ENCODE measurements at places on chromosomes 1 and 21.

GRCh38 chr1:237717106-237717505, 173.6 kb downstream of the ZP4 start:
- no peak for DNase-seq

DNA sequence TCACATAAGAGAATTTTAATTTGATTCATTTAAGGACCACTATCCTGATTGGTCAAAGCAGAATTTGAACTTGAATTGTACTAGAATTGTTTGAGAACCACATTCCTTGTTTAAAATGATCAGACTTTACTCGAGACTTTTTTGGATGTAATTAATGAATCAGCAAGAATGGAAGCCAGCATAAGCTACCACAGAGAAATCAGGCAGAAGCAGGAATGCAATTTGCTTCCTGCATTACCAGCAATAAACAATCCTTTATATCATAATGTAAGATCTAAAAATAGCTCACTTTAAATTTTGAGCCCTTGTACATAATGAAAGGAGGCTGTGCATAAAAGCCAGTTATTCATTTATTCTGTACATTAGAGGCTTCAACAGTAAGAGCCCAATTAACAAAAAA, 119.8 kb upstream of the BACE2 start:
- DNase-seq = no peak

- DNase-seq = no peak
These were observed 160.8 kb downstream of the DISP1 start for GRCh38 chr1:222975472-222976122.

- DNase-seq = no peak
These were observed 49.1 kb downstream of the CAPN2 start for GRCh38 chr1:223761411-223761810.

DNA sequence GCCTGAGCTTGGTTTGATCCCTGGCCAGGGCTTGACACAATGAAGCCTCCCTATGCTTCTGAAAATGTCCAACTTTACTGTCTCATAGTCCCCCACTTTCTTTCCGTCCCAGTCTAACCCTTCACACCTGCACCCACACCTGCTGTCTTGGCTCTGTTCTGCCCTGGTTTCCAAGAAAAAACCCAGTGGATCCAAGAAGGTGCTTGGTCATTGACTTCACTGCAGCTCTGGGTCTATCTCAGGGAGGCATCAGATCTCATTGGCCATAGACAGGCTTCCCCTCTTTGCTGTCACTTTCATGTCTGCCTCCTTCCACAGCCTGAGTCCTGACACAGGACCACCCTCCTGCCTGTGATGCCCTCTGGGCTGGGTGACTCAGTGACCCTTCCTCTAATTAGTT, 37.8 kb upstream of the ETV3 start:
- DNase-seq = no peak

GRCh38 chr1:85195703-85196102, 5.1 kb downstream of the SYDE2 start:
- no peak for DNase-seq

GRCh38 chr1:227959325-227959860, 11.7 kb upstream of the WNT9A start:
- no peak for DNase-seq

DNA sequence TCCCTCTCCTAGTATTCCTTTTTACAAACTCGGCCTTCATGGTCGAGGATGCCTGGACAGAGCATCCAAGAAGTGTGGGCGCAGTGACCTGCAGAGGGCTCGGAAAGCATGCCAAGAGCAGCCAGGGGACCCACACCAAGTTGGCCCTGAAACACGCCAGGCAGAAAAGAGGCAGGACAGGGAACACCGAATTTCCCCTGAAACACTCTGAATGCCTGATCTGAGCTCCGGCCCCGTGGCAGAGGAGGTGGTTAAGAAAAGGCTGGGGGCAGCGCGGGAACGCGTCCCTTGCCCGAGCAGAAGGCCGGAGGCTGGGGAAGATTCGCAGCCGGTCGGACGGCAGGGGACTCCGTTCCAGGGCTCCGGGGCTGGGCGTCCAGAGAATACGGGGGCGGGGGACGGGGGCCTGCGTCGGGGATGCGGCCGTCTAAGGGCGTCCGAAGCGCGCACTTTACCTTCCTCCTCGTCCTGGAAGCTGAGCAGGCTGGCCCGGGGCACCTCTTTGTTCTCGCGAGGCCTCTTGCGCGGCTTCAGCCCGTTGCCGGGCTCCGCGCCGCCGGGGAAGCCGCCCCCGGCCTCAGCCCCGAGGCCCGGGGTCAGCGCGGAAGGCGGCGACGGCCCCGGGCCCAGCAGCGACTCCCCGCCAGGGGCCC, 558 bp downstream of the PAXBP1 start:
- no peak for DNase-seq

DNA sequence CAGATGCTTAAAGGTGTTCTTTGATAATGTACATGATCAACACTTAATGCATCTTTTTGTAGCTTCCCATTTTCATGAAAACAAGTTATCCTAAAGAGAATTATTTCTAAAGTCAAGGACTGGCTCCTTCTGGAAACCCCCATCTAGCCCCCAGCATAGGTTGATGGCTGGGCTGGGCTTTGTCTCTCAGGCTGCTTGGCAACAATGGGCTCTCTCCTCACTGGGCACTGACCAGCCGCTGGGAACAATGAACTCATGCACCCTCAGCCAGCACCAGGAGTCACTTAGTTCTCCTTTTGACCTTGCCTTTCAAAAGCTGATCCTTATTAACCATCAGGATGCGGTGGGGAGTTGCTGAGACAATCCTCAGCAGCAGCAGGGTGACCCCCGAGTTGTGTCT, 293.0 kb upstream of the PLXNA2 start:
- no peak for DNase-seq

DNA sequence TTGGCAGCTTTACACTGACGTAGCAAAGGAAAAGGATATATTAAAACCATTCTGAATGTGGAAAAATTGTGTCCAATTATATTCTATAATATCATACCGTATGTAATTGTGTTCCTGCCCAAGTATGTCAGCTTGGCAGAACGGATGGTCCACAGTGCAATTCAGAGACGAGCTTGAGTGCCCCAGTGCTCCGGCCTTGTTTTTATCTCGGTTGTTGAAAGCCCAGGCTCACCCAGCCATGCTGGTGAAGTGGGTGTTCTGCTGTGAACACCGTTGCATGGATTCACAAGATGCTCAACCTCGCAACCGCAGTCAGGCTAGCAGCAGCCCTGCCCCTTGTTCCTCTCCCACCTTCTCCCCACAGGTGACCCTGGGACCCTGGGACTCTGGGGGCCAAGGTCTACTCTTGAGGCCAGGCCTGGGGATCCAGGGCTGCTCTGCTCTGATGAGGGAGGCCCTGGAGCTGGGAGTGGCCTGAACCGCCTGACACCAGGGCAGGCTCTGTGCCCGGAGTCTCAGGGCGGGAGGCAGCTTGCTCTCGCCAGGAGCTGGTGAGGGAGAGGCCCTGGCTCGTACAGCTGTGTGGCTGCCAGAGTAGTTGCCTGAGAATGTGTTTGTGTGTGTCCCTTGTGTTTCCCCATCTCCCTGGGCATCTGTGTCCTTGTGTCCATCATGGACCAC, 11.2 kb downstream of the PTPRF start:
- DNase-seq = no peak

DNA sequence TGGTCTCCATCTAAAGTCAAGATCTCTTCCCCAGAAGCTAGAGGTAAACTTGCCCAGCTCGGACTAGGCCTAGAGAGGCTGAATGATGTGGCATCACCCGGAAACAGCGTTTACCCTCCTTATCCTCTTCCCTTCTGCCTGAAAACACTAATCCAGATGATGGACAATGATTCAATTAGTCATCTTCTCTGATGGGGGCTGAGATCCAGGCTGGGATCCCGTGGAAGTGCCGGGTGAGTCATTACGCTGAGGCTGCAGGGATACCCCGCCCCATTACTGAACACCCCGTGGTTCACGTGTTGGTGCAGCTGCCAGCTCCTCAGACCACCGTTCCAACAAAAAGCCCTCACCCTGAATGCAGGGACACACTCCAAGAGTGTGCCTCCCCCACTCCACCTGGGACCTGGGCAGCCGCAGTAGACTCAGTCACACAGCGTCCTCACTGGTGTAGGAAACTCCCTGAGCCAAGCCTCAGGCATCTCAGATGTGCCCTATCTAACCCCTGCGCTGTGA, 2.0 kb downstream of the S100A6 start:
- DNase-seq = no peak

- DNase-seq = no peak
These were observed 35.6 kb downstream of the WLS start for GRCh38 chr1:68196676-68197075.

GRCh38 chr1:181793831-181794230, 267.7 kb downstream of the ZNF648 start:
- no peak for DNase-seq

GRCh38 chr1:162732566-162733335, 57.8 kb upstream of the HSD17B7 start:
- DNase-seq = no peak

DNA sequence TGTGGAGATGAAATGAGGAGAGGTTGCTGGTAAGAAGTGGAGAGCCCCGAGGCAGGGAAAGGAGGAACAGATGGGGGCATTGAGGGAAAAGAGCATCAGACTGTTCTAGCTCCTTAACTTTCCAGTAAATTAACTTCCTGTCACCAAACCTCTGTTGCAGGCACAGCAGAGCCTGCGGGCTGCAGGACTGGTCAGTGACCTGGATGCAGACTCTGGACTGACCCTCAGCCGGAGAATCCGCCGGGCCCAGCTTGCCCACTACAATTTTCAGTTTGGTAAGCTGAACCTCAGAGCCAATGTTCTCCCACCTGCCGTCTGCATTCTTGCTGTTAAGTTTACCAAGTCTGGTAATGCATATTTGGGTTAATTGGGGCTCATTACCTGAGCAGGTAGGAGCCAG, 2.5 kb upstream of the ECM1 start:
- no peak for DNase-seq

GRCh38 chr1:109225308-109225707, 11.6 kb downstream of the SARS1 start:
- no peak for DNase-seq

DNA sequence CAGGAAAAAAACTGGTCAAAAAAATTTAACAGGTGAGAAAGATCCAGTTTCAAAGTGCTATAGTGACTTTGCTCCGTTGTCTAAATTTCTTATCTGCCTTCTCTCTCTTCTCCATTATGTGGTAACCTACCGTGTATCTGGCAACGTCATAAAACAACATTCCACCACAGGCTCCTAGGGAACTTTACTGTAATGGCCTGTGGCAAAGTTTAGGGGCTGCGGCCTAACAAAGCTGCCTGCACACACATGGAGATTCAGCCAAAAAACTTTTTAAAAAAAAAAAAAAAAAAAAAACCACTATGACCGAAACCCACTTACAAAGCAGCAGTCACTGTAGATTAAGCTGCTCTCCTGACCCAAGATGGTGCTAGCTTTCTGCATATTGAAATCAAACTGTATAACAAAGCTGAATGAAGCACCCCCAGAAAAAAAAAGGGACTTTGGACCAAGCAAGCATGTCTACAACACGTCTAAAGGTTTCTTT, 202.6 kb downstream of the SLC45A1 start:
- no peak for DNase-seq
